Central memory CD8-positive, alpha-beta T cell (primary cell): ENCODE measurements at places on chromosomes 1 and 21.

GRCh38 chr1:111990026-111990877 lies 784 bp upstream of the KCND3 start:
- DNase-seq = no peak

- no peak for DNase-seq
Measured at GRCh38 chr21:24759348-24760075, 847.8 kb downstream of the MRPL39 start.

DNA sequence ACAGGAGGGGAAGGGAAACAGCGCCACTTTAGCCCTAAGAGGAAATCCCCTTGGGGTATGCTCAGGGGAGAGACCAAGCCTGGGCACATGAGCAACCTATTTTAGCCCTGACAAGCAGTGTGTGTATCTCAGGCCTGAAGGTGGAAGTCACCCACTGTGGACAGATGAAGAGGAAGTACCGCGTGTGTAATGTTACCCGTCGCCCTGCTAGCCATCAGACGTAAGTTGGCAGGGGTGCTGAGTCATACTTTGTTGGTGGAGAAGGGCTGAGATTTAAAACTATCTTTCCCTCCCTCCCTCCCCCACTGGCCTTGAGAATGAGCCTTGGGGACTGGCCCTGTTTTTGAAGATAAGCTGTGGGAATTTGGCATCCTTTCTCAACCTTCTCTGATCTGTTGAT lies 11.2 kb downstream of the AGO1 start:
- no peak for DNase-seq

GRCh38 chr1:184693011-184693410 lies 61.6 kb downstream of the EDEM3 start:
- DNase-seq = no peak

DNA sequence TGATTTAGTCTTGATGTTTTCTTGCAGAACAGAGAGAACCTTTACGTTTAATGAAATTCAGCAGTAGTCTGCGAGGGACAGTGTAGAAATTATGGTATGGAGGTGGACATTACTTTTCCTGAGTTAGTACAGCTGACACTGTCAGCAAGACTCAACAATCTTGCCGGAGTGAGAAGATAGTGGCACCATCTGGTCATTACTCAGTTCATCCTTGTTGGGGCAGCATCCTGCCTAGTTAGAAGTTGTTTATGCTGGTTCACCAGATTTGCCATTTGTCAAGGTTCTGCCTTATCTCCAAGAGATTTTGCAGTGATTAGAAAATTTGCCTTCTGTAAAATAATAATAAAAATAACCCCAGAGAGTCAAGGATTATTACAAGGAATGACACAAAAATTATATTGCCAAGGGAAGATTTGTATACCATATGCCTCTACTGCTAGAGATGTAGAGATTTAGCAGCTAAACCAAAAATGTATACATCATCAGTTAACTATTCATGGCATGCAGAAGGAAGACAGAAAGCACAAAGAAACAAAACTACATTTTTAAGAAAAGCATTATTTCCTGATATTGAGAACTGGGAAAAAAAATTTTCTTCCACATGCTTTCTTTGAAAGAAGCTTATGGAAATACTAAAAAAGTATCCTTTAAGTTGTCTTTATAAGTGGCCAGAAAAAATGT lies 1967.4 kb downstream of the NCAM2 start:
- no peak for DNase-seq

- no peak for DNase-seq
Measured at GRCh38 chr1:63864224-63864641, 90.4 kb downstream of the ROR1 start.

GRCh38 chr21:17688912-17689874 lies 76.5 kb upstream of the BTG3 start:
- DNase-seq = peak; percentile 32

- no peak for DNase-seq
Measured at GRCh38 chr1:116078699-116079223, 32.4 kb upstream of the MAB21L3 start.

- no peak for DNase-seq
Measured at GRCh38 chr1:71089536-71090270, 8.9 kb upstream of the ZRANB2 start.

DNA sequence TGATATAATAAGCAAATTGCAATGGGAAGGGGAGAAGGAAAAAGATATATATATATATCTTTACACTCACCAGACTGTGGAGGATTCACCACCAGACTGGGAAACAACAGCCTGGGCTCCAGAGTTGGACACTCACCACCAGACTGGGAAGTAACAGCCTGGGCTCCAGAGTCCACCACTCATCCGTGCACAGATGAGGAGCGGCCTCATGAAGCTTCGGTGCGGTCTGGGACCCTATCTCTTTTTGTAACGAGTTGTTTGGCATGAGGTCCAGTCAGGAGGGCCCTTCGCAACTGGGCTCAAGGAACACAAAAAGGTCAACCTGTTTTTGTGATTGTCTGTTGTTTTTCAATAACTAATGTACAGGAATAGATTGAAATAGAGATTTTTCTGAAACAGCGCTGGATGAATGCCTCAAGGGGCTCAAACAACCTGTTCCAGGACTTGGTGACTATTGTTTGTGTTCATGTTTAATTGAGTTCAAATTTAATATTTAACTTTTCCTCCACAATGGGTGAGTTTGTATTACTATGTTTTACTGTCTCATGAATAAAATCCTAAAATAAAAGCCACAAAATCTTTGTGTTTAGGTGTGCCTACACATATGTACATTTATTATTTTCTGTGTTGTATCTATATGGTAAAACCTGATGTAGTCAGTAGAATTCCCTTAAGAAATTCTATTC lies 40.1 kb downstream of the S100A10 start:
- DNase-seq = no peak

DNA sequence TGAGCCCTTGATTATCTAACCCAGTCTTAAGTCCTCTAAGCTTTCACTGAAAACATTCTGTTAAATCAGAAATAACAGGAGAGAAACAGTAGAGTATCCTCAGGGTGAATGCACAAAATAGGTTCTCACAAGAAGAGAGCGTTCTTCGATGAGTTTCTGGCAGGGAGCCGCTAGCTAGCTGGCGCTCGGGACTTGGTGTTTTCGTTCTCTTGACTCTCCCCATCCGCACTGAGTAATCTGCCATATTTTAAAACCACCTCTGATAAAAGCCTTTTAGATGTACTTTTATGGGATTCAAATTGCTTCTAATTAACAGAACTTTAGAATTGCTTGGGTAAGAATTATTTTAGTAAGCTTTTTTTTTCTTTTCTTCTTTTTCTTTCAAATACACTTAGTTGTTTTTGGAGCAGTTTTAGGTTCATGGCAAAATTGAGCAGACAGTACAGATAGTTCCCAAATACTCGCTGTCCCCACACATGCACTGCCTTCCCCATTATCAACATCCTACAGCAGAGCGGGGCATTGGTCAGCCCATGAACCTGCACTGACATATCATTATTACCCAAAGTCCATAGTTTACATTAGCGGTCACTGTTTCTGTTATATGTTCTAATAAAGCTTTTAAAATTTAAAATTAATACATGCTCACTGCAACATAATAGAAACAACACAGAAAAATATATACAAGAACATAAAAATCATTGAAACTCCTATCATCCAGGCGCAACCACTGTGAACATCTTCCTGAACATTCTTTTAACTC lies 35.4 kb downstream of the PRDM2 start:
- no peak for DNase-seq

- no peak for DNase-seq
Measured at GRCh38 chr1:53871221-53871620, 18.4 kb downstream of the YIPF1 start.

GRCh38 chr1:158095737-158096335 lies 84.9 kb upstream of the CD1D start:
- no peak for DNase-seq

DNA sequence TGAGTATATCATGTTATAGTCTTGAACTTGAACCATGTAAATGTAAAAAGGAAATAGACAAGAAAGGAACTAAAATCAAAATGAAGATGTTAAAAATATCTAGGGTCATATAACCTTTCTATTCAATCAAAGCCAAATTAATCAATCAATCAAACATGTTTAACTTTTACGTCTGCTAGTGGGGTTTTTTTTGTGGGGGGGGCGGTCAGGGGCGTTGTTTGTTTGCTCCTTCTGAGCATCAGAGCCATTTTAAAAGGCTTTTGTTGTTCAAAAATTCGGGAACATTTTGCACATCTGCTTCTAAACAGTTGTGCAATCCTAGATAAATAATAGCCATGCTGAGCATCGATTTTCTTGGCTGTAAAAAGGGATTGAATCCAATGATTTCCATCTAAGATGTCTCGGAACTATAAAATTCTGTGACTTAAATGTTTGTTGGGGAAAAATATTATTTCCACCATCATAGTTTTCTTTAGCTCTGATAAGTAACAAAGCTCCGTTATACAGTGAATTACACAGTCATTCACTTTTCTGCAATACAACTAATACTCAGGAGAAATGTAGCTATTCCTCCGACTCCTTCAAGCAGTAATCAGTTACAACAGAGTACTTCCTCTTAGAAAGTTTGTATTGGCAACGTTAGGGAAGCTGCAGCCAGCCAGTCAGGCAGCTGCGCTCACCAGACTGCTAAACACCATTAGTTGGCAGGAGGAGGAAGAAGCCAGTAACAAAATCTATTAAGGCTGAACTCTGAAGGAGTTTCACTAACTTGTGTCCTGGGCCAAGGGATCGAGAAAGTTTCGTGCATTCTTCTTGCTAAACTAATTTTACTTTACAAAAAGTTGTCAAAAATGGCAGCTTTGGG lies 2.2 kb downstream of the SPATA6 start:
- DNase-seq = no peak

GRCh38 chr1:166343276-166343675 lies 176.5 kb upstream of the FAM78B start:
- DNase-seq = no peak

- no peak for DNase-seq
Measured at GRCh38 chr1:87141556-87141955, 187.1 kb upstream of the LMO4 start.

GRCh38 chr1:46582972-46583371 lies 21.1 kb downstream of the MKNK1 start:
- DNase-seq = no peak

DNA sequence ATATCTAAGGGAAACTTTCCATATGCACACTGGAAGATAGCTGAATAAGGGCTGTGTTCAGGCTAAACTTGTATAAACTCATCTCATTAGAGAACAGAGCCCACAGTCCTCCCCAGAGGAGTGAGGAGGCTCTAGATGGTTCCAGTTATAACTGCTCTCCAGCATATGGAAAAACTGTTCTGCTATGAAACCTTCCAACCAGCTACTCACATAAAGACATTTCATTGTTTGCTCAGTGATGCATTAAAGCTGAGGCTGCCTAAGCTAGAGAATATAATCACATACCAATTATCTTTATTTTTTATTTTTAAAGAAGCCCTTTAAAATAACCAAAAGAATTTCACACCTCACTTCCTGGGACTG lies 13.3 kb downstream of the AHCYL1 start:
- DNase-seq = no peak

GRCh38 chr1:205144751-205145150 lies 23.0 kb upstream of the RBBP5 start:
- DNase-seq = no peak

DNA sequence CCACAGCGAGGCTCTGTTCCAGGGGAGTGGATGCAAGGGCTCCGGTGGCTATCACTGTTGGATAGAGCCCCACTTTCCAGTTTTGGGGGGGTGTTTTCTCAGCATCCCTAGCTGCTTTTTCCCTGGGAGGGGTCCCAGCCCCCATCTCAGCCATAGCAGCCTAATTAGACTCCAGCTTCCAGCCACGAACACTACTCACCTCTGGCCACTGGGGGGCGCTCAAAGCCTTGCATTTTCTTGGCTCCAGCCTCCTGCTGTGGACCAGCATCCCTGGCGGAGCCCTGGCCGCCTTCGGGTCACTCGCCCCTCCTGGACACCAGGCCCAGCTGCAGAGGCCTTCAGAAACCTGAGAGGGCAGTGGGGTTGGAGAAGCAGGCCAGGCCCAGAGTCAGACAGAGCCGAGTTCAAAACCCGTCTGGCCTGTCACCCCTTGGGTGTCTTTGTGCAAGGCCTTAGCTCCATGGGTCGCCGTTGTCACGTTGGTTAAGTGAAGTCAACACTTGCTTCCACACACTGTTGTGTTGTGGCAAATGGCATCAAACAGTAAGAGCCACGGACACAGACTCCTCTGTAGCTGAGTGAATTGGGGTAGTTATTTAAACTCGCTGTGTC lies 93.5 kb upstream of the ACTL8 start:
- DNase-seq = no peak

- DNase-seq = no peak
Measured at GRCh38 chr1:246295968-246296367, 211.1 kb downstream of the SMYD3 start.

GRCh38 chr1:11875094-11875493 lies 16.3 kb upstream of the NPPB start:
- no peak for DNase-seq

DNA sequence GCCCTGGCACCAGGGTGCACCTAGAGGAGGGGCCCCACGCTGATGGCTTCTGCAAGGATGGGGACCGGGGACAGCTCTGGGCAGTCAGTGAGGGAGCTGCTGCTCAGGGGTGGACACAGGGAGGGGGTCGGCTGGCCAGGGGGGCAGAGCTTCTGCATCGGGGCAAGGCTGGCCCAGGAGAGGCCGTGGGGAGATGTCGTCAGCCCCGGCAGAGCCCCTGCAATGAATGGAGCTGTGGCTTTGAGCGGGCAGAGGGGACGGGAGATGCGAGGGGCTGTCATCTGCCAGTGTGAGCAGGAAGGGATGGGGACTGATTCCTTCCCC lies 31.8 kb downstream of the SLX9 start:
- no peak for DNase-seq

- no peak for DNase-seq
Measured at GRCh38 chr1:213761845-213762407, 225.8 kb upstream of the PROX1 start.

DNA sequence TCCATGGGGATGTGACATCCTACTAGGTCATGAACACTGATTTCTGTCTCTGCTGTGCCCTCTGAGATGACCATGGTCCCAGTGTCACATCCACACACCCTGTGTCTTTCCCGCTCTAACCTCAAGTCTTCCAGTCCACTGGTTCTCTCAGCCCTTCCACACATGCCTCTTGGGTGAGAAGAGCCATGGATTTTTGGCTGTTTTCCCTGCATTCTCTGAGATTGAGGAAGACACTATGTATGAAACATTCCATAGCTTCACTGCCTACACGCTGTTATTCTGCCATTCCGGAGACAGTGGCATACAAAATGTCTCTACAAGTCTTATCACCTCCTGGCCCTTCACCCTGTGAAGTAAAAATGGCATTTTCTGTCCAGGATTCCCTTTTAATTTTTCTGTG lies 247.3 kb downstream of the BACH1 start:
- DNase-seq = no peak

DNA sequence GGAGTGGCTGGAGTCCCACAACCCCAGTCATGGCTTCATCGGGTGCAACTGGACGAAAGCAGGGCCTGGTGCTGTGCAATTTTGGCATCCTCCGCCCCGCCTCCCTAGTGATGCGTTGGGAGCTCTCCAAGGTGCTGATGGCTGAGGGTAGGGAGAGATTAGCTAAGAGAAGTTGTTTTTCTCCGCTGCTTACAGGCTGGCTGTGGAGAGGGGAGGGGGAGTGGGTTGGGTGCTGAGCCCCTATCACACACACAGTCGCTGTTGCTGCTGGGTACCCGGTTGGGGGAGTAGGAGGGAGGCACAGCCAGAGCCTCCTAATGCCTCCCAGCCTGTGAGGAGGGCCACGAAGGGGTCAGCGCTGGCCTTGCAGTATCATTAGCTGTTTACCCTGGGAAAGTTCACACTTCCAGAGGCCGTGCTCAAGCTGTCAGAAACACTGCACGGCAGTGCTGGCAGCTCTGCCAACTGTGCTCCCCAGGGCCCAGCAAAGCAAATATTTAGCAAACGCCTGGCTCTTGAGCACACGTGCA lies 110.0 kb downstream of the GRIK3 start:
- no peak for DNase-seq

- no peak for DNase-seq
Measured at GRCh38 chr1:146036241-146036964, 14.9 kb upstream of the HJV start.
